T-cell (primary cell): ENCODE measurements at places on chromosomes 6 and 20. TPM values are rescaled to one million over a fixed set of nuclear protein-coding genes. Genes with fewer than 3 reads are reported as not detected.

GRCh38 chr6:108102965-108103364, 28.4 kb upstream of the OSTM1 start:
- no peaks in the 10 kb centered on the region for H3K4me1 ChIP-seq
- no peaks in the 10 kb centered on the region for H3K36me3 ChIP-seq
- no peak overlapping the region for H3K4me3 ChIP-seq

DNA sequence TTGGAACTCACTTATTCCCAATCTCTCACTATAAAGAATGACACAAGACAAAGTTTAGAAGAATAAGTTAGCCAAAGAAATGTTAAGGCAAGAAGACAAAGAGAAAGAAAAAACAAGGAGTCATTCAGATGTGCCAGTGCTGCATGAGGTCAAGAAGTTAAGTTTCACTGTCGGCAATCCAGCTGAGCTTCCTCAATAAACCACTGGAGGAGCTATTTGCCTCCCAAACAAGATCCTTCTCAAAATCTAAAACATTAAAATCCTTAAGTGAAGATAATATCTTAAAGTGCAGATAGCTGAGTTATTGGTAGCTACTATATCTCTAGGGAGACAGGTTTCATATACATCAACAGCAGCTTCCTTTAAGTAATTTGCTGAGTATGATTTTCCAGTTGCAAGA, 512.3 kb downstream of the HDGFL1 start:
- no peak for DNase-seq
- H3K27me3 ChIP-seq: no peaks in the 10 kb centered on the region
- no peaks in the 10 kb centered on the region for H3K4me1 ChIP-seq
- no peaks in the 10 kb centered on the region for H3K36me3 ChIP-seq

The FGD2 gene
- 7.4 TPM for total RNA-seq

DNA sequence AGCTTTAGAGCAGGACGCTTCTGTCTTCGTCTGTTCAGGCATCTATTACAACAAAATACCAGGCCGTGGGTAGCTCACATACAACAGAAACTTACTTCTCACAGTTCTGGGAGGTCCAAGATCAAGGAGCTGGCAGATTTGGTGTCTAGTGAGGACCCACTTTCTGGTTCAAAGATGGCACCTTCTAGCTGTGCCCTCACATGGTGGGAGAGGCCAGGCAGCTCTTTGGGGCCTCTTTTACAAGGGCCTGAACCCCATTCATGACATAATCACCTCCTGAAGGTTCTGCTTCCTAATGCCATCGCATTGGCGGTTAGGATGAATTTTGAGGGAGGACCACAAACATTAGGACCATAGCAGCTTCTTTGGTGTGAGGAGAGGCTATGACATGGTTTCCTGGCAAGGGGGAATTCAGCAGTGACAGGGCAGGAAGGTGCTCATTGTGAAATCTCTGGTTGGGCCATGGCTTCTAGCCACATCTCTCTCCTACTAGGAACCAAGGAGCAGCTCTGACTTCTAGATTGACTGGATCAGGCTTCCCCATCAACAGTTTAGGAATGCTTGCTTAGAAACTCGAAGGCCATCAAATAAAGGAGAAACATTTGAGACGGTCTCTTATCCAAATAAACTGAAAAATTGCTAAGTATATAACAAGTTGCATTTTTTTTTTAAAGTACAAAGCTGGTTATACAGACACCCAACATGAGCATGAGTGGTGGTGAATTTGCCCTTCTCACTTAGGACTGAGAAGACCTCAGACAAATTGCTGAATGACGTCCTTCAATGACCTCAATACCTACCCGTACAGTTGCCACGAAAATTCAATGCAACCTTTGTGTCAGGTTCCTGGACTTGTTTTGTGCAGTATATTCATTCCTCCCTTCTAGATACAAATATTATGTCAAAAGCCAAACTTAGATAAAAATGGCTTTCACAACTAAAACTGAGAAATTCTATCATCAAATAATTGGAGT, 140.7 kb downstream of the ZDHHC14 start:
- no peaks in the 10 kb centered on the region for H3K36me3 ChIP-seq
- H3K4me3 ChIP-seq: no peak overlapping the region
- H3K27me3 ChIP-seq: no peaks in the 10 kb centered on the region
- DNase-seq: no peak
- no peaks in the 10 kb centered on the region for H3K4me1 ChIP-seq
- H3K27ac ChIP-seq: no peak overlapping the region

- H3K27ac ChIP-seq: no peak overlapping the region
- no peaks in the 10 kb centered on the region for H3K36me3 ChIP-seq
- H3K4me3 ChIP-seq: no peak overlapping the region
- no peaks in the 10 kb centered on the region for H3K4me1 ChIP-seq
- DNase-seq: no peak
These were observed 30.4 kb downstream of the PSMB1 start for GRCh38 chr6:170522565-170523183.

The SYTL3 gene
- 14.4 TPM for total RNA-seq

GRCh38 chr6:43943099-43943766, 173.2 kb downstream of the VEGFA start:
- H3K4me1 ChIP-seq: no peaks in the 10 kb centered on the region
- no peaks in the 10 kb centered on the region for H3K36me3 ChIP-seq
- H3K4me3 ChIP-seq: no peak overlapping the region
- no peak overlapping the region for H3K27ac ChIP-seq
- H3K27me3 ChIP-seq: no peaks in the 10 kb centered on the region
- peak; percentile 9 for DNase-seq

- H3K27ac ChIP-seq: no peak overlapping the region
- no peaks in the 10 kb centered on the region for H3K36me3 ChIP-seq
- H3K4me3 ChIP-seq: no peak overlapping the region
- no peaks in the 10 kb centered on the region for H3K27me3 ChIP-seq
- no peak for DNase-seq
These were observed 133.1 kb downstream of the LY86 start for GRCh38 chr6:6721606-6722005.

GRCh38 chr6:155630085-155630484, 174.4 kb upstream of the NOX3 start:
- H3K27me3 ChIP-seq: no peaks in the 10 kb centered on the region
- H3K36me3 ChIP-seq: no peaks in the 10 kb centered on the region
- H3K27ac ChIP-seq: no peak overlapping the region
- no peak overlapping the region for H3K4me3 ChIP-seq
- no peaks in the 10 kb centered on the region for H3K4me1 ChIP-seq

GRCh38 chr6:54706391-54706790, 140.2 kb upstream of the FAM83B start:
- H3K4me3 ChIP-seq: no peak overlapping the region
- no peaks in the 10 kb centered on the region for H3K4me1 ChIP-seq
- H3K27ac ChIP-seq: no peak overlapping the region
- no peaks in the 10 kb centered on the region for H3K36me3 ChIP-seq

GRCh38 chr20:47311211-47311610, 45.3 kb downstream of the ZMYND8 start:
- DNase-seq: no peak
- peaks cover 46% of the 10 kb centered on the region for H3K36me3 ChIP-seq
- no peaks in the 10 kb centered on the region for H3K27me3 ChIP-seq
- H3K4me3 ChIP-seq: no peak overlapping the region
- no peak overlapping the region for H3K27ac ChIP-seq

DNA sequence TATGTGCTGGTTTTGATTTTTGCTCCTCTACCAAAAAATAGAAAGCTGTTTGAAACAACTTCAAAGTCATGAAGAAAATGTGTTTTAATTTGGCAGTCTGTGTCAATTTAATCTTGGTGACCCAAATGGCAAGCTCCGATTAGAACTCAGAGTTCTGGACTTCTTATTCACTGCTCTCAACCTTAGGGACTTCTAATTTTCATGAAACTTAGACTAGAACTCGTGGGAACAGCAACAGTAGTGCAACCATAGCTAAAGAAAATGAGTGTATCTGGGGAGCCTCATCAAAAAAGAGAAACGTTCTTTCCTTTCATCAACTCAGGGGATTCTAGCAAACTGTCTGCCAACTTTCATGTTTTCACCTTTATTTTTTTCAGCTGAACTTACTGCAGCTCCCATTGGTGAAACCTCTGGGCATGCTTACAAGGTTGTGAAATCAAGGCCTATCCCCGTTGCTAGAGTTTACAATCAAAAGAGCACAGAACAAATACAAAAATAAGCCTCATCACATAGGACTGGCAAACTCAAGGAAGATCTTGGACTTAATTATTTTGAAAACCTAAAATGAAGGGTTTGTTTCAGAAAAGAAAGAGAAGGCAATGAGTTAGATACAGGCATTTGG, 114.0 kb upstream of the HSF2 start:
- H3K27ac ChIP-seq: no peak overlapping the region
- H3K4me1 ChIP-seq: no peaks in the 10 kb centered on the region
- H3K36me3 ChIP-seq: no peaks in the 10 kb centered on the region

DNA sequence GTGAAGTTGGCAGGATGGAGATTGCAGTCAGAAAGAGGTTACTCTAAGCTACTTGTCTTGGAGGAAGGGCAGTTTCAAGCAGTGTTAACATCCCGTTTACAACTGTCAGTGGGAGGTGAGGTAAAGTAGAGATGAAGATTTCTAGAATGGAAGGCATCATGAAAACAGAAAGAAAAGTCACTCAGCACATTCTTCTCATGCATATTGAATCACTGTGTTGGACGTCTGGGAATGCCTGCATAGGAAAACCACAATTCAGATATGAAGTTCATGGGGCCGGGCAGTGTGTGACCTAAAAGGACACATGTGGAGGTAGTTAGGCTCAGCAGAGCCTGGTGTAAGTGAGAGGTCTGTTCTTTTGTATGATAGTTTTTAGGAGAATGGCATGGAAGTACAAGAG, 73.5 kb upstream of the LAMP5 start:
- no peaks in the 10 kb centered on the region for H3K4me1 ChIP-seq
- no peak overlapping the region for H3K27ac ChIP-seq
- H3K36me3 ChIP-seq: no peaks in the 10 kb centered on the region
- H3K27me3 ChIP-seq: no peaks in the 10 kb centered on the region
- DNase-seq: no peak
- H3K4me3 ChIP-seq: no peak overlapping the region

DNA sequence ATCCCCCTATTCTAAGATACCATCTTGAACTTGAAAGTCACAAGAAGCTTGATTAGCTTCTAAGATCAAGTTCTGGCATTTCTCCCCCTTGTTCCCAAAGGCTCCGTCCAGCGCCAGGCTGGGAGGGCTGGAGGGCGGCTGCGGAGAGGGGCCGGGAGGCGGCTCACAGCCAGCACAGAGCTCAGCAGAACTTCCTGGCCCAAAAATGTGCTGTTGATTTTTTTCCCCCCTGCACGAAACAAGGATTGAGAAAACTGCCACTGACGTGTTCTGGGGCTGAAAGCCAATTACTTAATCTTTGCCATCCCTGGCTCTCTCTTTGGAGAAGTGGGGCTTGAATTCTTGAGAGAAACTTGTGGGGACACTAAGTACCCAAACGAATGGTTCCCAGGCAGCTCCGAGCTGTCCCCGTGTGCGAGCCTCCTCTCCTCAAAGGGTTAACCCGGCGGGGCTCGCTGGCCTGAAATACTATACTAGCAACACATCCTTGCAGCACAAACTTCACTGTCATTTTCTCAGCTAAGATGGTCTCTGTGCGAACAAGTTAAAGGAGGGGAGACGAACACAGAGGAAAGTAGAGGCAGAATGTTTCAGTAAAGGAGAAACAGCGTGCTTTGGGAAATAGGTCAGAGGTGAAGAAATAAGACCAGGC, 452 bp downstream of the TRAF3IP2 start:
- H3K27ac ChIP-seq: peak overlapping the region; percentile 88
- no peaks in the 10 kb centered on the region for H3K36me3 ChIP-seq

DNA sequence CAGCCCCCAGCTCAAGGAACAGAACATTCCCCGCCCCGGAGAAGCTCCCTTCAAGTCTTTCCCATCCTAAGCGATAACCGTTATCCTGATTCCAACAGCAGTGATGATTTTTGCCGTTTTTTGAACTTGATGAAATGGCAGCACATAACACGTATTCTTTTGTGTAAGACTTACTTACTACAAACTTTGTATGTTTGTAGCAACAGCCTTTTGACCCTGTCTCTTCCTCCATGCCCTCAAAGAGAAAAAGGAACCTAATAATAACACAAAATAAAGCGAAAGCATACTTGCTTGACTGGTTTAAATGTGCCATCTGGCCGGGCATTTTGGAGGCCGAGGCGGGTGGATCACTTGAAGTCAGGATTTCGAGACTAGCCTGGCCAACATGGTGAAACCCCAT, 26.4 kb upstream of the SLC9A8 start:
- H3K4me1 ChIP-seq: no peaks in the 10 kb centered on the region
- no peaks in the 10 kb centered on the region for H3K36me3 ChIP-seq
- no peak overlapping the region for H3K4me3 ChIP-seq
- DNase-seq: no peak
- no peak overlapping the region for H3K27ac ChIP-seq

The LATS1 gene
- 38.5 TPM for total RNA-seq

DNA sequence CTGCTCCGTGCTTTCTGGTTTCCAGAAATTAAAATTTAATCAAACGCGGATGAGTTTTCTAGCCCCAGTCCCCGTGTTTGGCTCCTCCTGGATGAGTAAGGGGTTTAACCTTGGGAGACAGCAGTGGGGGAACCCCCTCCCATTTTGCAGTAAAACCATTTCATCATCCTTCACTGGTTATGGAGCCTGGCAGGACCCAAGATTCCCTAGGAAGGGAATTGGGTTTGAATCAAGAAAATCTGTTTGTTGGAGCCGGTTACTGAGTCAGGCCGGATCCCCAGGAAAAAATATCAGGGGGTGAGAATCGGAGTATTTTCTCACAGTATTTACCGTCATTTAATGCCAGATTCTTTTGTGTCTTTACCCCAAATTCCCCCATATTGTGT, 754 bp downstream of the YWHAB start:
- no peaks in the 10 kb centered on the region for H3K36me3 ChIP-seq
- DNase-seq: no peak
- H3K27ac ChIP-seq: peak overlapping the region; percentile 78

The PSORS1C2 gene
- not detected for total RNA-seq

DNA sequence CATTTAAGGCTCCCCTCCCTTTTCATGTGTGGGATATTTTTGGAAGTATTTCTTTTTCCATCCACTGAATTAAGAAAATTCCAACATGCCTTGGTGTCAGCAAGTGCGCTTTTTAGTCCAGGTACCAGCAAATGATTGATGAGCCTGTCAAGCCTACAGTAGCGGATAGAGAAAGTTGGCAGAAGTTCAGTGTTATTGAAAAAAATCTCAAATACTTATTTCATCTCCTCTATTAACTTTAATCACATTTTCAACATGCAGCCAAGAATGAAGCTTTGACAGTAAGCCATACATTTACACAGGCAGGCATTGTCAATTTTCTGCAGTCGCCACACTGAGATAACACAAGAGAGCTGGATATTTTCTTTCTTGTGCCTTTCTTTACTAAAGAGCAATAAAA, 50.4 kb downstream of the BLOC1S5 start:
- no peaks in the 10 kb centered on the region for H3K36me3 ChIP-seq
- DNase-seq: no peak
- no peak overlapping the region for H3K27ac ChIP-seq

DNA sequence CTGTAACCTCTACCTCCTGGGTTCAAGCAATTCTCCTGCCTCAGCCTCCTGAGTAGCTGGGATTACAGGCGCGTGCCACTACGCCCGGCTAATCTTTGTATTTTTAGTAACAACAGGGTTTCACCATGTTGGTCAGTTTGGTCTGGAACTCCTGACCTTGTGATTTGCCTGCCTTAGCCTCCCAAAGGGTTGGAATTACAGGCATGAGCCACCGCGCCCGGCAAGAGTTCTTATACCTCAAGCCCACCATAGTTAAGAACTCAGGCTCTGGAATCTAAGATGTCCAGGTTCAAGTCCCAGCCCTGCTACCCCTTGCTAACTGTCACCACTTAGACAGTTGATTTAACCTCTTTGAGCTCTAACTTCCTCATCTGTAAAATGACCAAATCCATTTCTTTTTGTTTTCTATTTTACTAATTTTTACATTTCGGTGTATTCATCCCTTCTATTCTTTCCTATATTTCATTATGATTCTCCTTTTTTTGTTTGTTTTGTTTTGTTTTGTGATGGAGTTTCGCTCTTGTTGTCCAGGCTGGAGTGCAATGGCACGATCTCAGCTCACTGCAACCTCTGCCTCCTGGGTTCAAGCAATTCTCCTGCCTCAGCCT, 104.8 kb upstream of the ZNF217 start:
- no peaks in the 10 kb centered on the region for H3K36me3 ChIP-seq
- H3K4me1 ChIP-seq: peaks cover 30% of the 10 kb centered on the region
- H3K27me3 ChIP-seq: no peaks in the 10 kb centered on the region
- no peak for DNase-seq
- H3K4me3 ChIP-seq: no peak overlapping the region
